SJSA1 (cell line): ENCODE measurements at places on chromosomes 1 and 21.

DNA sequence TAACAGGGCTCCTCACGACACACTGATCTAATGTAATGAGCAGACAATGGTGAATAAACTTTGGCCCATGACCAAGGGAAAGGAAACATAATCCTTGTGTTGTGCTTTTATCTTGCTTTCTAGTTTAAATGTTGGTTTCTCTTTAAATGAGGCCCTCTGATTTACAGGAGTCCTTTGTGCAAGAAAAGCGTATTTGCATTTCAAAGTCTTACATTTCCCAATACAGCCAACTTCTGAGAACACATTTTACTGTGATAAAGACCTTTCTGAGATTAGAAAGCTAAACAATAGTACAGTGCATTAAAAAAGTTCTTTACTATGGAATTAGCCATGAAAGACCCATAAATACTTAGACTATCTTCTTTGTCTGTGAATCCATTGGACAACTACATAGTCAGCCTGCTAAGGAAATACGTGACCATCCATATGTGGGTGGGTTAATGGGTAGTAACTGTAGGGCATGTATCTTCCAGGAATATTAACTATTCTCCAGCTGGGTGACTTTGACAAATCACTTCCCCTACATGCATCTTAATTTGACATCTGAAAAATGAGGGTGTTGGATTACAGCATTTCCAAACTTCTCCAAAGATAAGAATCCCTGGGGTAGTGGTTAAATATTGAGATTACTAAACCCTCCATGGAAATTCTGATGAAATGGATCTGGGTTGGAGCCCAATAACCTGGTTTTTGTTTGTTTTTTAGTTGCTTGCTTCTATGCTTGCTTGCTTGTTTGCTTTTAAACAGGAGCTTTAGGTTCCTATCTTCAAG is 50.3 kb upstream of the USP1 start:
- DNase-seq, result no peak

DNA sequence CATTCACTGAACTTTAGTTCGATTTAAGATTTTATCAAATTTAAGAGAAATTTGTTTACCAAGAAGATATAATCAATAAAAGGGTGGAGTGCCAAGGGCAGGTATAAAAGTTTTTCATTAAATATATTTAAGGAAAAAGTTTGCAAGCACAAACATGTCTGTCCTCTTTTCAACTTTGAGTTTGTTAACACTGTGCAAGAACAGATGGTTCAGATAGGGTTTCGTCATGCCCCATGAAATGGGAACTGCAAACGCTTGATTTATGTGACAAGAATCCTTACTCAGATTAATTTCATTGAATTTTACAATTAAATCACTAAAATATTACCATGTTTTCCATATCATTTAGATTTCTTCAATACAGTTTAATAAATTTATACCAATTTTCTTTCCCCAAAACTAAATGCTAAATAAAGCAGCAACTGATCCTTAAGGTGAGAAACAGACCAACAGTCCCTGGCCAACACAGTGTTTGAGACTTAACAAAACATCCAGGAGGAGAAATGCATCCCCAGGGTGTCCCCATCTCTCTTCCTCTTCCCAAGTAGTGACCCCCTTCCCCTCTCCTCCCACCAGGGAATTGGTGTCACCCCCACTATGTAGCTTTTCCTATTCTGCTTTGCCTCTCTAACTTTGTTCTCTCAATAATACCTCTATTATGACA is 292.9 kb downstream of the LTN1 start:
- DNase-seq, result no peak

- no peak for DNase-seq
Observed at GRCh38 chr21:15138490-15138889, 73.7 kb upstream of the NRIP1 start.

DNA sequence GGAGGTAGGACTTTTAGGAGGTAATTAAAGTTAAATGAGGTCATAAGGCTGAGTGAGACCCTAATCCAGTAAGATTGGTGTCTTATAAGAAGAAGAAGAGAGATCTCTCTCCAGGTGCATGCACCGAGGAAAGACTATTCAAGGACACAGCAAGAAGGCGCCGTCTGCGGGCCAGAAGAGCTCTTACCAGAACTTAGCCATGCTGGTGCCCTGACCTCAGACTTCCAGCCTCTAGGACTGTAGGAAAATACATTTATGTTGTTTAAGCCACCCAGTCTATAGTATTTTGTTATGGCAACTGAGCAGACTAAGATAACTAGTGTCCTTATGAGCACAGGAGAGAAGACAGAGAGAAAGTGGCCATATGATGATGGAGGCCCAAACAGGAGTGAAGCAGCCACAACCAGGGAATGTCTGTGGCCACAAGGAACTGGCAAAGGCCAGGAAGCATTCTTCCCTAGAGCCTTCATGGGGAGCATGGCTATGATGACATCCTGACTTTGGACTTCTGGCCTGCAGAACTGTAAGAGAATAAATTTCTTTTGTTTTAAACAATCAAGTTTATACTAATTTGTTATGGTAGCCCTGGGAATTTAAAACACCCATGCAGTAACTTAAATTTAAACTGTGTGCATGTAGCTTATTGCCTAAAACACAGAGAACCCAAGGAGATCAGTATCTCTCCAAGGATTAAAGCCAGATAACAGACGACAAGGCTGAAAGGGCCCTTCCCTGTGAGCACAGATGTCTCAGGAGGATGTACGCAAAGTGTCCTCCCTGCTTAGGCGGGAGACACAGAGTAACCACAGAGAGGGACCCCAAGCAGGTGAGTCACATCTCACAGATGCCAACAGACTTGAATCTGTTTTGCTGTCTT is 9.9 kb upstream of the CD58 start:
- no peak for DNase-seq

DNA sequence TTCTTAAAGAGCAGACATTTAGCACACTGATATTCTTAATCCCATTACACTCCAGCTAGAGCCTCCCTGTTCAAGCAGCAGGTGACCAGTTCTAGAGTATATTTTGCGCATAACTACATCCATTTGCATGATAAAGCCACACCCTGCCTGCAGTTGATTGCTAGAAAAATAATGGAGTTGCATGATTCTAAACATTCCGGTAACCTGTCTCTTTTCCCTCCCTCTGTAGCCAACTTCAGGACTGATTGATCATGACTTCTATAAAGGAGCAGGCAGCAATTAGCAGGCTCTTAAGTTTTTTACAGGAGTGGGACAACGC is 14.9 kb downstream of the ARMH1 start:
- DNase-seq, result no peak

GRCh38 chr21:38813143-38813542 is 7.4 kb downstream of the ETS2 start:
- DNase-seq, result no peak

DNA sequence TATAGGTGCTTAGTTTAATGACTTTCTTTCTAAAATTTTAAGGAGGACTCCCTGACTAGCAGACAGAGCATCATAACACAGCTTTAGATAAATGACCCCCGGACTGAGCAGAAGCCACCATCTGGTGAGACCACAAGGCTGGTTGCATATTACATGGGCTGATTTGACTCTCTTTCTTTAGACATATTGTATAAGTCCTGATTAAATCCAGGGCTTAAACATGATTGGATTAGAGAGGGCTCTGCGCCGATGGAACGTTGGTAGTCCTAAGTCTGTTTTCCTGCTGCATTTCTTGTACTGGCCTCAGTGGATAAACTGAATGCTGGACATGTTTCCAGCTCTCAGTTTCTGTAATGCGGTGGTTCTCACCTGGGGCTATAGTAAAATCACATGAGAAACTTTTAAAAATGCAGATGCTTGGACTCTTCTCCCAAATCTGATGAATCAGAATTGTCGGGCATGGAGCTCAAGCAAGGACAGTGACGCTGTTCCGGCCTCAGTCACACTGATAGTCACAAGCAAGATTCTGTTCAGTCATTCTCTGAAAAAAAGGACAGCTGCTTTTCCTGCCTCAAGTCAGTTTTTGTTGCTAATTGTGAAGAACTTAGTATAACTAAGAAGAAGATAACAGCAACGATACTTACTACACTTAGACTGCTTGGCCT is 16.6 kb downstream of the DDI2 start:
- DNase-seq, result no peak

DNA sequence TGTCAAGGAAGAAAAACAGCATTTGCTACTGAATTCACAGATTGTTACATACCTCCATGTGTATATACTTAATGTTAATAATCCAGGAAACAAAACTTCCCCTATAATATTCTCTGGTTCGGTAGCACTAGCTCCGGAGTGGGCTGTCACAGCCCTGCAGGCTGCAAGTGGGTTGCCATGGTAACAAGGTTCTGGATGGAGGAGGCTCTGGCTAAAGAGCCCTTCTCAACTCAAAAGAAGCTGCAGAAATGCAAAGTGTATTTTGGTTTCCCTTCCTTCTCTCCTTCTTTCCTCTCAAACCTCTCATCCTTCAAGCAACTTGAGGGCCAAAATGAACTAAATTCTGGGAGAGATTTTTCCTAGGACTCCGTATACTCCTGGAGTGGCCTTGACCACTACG is 45.2 kb downstream of the ASTN1 start:
- no peak for DNase-seq

GRCh38 chr1:170698301-170699275 is 34.7 kb downstream of the PRRX1 start:
- DNase-seq, result no peak

DNA sequence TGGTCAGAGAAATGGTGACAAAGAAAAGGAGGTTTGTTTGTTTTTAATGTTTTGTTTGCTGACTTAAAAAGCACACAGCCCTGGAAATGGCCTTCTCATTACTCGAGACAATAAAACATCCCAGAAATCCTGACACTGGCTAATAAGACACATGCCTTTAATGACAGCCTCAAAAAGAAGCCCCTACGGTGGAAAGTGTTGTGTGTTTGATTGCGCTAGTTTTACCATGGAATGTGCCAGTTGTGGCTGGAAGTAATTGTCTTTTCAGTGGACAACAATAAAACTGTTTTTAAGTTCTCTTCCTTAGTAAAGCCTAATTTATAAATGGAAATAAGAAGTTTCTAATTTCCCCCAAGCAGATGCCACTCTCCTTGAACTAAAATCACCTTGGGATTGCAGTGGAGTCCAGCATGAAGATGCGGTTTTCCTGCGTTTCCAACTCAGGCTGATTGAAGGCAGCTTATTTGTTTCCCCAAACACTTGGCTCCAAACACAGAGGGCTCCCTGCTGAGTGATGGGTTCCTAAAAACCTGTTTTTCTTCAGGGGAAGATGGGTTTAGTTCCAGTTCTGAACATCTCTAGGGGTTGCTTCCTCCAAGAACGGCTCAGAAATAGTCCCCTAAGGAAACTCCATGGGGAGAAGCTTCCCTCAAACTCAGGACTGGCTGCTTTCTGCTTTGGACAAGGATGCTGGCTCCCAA is 54.3 kb downstream of the CD247 start:
- no peak for DNase-seq

DNA sequence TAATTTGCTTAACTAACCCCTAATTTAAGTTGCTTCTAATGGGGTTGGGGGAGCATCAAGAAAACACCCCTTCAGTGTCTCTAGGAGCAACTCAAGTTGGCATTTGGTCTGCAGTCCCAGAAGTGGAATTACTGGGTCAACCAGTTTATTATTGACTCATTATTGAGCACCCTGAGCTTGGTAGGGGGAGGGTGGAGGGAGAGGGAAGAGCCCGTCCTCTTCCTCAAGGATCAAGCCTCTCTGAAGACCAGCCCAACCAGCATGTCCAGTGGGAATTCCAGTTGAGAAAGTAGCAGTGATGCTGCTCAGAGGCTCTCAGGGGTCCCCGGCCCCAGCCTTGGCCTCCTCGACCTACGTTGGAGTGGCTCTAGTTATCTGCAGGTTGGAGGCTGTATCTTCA is 2.1 kb upstream of the PLA2G2F start:
- no peak for DNase-seq

DNA sequence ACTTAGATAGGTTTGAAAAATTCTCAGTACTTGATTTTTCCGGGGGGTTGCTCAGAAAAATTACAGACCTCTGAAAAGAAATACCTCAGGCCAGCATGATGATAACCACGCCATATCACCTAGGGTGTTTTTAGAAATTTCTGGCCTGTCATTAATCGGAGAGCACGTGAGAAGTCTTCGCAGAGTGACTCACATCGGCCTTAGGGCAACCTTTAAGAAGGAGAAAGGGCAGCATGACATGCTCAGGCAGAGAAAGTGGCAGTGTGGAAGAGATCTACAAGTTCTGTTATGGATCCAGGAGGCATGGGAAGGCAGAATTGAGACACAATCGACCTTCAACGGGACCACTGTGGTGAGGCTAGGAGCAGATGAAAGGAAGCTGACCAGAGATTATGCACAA is 506.3 kb downstream of the LMO4 start:
- DNase-seq, result no peak

- no peak for DNase-seq
Observed at GRCh38 chr1:110089561-110090275, 19.2 kb upstream of the ALX3 start.

- DNase-seq, result no peak
Observed at GRCh38 chr1:220642285-220642684, 47.9 kb upstream of the C1orf115 start.

- DNase-seq, result no peak
Observed at GRCh38 chr1:41608211-41608610, 123.7 kb upstream of the EDN2 start.

GRCh38 chr21:33980276-33980916 is 64.8 kb upstream of the ATP5PO start:
- no peak for DNase-seq

DNA sequence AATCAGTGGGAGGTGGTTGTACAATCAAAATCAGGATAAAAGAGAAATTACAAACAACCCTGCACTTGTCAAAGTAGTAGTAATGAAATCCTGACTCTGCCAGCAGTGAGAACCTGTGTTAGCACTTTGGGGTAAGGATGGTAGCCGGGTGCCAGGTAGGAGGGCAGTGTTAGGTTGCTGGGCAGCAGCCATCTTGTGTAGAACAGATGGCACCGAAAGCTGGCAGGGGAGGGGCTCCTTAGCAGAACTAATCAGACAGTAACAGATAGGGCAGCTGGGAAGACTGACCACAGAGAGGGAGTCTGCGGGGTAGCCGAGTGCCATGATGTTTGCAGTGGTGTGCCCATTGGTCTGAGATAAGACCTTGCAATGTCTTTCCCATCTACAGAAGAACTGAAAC is 137.3 kb downstream of the SDCCAG8 start:
- no peak for DNase-seq

DNA sequence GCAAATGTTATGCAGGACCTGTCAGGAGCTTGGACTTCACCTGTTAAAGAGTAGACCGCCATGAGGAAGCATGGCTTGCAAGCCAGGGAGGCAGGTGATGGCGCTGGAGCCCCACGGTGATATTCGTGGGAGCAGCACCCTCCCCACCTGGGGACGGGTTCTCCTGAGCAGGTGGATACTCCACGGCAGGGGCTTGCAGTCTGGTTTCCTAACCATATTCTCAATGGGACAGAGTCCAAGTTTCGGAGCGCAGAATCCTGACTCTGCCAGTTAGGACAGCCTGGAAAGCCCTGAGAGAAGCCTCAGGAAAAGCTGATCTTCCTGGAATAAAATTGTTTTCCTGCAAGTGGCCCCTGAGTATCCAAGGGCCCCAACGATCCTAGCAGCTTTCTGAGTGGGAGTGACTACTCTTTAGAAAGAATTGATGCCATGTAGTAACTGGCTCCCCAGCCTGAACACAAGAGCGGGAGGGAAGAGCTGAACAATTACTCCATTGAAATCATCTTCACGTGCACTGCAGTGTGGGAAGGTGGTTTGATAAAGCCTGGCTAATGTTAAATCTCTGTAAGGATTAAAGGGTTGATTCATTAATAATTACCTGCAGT is 146.3 kb upstream of the RAB4A start:
- DNase-seq, result no peak
